HS-27A (cell line): ENCODE measurements at places on chromosomes 7 and 10.

DNA sequence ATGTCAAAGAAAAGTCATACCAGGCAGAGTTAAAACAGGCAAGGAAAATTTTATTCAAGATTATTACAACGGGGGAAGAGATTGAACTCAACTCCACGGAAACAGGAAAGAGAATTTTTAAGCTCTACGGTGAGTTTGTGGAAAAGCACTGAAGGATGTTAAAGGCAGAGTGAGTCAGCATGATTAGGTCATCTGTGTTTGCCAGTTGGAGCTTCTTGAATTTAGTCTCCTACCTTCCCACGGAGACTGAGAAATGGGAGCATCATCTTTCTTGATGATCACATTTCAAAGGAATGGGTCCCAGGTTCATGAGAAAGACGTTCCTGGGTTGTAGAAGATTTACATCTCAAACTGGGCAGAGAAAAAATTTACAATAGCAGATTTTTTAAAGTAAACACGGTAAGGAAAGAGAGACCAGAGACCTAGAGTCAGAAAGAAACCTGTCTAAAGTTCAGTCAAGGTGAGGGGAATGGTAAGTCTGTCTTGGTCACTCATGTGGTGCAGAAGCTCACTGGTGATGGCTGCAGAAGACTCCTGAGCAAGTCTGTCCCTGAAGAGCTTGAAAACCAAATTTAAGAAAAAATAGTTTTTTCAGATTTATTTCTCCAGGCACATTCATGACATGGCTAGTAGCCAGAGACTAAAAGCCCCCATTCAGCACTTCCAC, 516.9 kb upstream of the LRRN3 start:
- peak; percentile 8 for DNase-seq

GRCh38 chr10:96638696-96639095, 51.9 kb upstream of the TM9SF3 start:
- no peak for DNase-seq

DNA sequence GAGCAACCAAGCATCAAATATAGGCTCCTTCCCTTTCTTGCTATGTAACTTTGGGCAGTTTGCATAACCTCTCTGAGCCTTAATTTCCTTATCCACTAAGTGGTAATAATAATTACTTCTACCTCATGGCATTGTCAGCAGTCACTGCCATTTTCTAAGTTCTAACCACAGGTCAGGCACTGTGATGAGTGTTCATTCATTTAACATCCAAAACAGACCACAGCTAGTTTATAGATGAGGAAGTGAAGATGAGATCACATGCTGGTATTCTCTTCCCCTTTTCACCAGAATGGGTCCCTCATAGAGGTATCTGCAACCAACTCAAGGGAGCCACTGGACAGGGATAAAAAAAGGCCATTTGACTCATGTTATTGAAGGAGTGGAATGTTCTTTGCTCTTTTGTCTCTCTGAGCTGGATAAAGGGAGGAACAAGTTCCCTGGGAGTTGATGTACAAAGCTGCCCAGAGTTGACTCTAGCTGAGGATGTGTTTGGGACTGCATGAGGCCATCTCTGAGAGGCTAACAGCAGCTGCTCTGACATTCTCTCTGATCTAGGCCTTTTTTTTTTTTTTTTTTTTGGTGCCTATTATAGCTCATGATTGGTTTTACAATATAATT, 65.0 kb downstream of the DNAJC12 start:
- no peak for DNase-seq

GRCh38 chr7:98399890-98400541, 874 bp downstream of the BAIAP2L1 start:
- no peak for DNase-seq

DNA sequence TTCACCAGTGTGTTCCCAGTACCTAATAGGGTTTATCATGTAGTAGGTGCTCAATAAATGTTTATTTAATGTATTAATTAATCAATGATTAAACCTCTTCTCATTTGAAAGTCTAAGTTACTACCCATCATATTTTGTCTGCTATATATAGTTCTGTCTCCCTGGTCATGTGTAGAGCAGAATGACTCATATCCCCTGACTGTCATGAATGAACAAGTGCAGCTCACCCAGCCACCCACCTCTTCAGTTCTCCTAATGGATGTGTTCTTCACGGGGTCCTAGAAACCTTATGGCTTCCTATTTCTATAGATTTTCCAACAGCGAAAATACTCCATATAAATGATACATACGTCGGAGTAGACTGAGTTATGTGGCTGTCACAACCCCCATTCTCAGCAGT, 64.5 kb downstream of the HIF1AN start:
- DNase-seq = no peak

- no peak for DNase-seq
Observed at GRCh38 chr7:150450491-150451001, at the start of gene GIMAP8. GIMAP8 (plus strand) TSS chr7:150450630; CDS start chr7:150466699, 16,069 bp downstream.

GRCh38 chr7:43454936-43455518, 127.9 kb upstream of the STK17A start:
- DNase-seq = no peak

DNA sequence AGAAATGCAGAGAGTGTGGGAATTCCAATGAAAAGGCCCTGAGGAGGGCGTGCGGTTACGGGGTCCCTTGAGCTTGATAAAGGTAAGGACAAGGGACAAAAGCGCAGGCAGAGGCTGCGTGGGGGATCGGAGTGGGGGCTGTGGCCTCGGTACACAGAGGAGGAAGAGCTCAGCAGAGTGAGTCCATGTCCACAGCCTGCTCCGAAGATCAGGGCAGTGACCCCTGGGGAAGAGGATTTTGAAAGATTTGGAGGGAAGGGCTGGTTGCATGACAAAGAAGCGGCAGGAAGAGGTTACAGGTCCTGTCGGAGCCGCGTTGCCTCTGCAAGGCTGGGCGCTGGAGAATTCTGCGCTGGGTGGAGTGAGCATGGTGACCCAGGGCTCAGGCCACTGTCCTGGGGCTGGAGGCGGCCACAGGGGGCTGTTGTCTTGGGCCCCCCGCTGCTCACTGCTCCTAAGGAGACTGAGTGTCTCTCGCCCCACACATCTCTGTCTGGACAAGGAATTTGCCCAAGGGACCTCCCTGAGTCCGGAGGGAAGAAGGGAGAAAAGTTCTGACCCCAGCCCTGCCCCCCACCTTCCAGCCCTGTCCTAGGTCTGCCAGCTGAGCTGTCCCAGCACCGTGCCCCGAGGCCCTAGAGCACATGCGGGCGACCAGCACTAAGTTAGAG, 69.8 kb upstream of the INSIG1 start:
- no peak for DNase-seq
